Head of caudate nucleus (tissue), 42 donors: ENCODE measurements at places on chromosomes 3 and 15.

GRCh38 chr3:161266731-161267150, 45.6 kb downstream of the NMD3 start:
- DNase-seq, result no peak

DNA sequence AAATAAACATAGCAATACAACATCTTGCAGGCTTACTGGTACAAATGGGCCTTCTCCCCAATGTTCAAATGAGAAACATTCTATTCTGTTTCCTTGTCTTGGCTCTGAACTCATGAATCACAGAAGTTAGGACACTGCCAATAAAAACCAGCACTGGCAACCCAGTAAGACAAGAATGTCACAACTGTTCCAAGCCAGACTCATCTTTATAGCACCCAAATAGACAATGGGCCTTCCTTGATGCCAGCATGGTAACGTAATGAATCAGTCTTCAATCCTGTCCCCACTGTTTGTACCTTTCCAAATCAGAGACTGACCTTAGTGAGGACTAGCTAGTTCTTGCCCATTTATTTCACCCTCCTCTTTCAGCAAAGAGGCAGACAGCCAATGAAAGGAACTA, 14.1 kb upstream of the RPS17 start:
- no peak for DNase-seq

DNA sequence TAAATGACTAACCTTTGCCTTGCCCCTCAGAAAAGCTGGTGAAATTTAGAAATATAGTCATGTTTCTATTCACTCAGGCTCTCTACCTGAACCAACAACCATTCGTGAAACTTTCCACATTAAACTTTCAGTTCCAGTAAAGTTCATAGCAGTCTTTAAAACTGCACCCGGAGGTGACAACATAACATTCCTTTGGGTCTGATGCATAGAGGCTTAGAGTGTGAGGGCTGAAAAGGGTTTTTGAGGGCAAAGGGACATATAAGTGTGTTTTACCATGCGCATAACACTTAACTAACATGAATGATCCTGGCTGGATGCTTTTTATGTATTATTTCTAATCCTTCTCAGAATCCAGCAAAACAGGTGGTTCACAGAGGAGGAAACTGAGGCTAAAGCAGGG, 471.7 kb upstream of the MCTP2 start:
- DNase-seq, result no peak

GRCh38 chr3:154954757-154955156, 125.4 kb upstream of the MME start:
- DNase-seq, result no peak

- DNase-seq, result no peak
Observed at GRCh38 chr3:106371221-106371970, 502.6 kb upstream of the CBLB start.

GRCh38 chr3:100160521-100160920, 46.2 kb upstream of the FILIP1L start:
- no peak for DNase-seq

GRCh38 chr15:88716543-88717381, 77.9 kb downstream of the ISG20 start:
- no peak for DNase-seq

DNA sequence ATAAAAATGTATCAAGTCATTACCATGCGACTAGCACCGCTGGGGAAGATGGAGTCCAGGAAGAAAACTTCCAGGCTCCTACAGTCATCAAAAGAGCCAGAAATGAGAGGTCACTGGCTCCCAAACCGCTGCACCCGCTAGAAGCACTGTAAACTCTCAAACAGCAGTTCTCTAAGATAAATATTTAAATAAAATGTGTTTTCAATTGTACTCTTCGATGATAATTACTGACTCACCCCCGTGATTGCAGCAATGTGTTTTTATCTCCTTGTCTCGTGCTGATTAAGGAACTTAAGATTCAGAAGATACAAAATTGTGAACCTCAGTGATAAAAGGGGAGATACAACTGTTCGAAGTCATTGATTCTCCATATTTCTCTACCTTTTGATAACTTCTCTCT, 45.8 kb upstream of the FOXP1 start:
- no peak for DNase-seq

GRCh38 chr3:14872706-14873105, 53.9 kb downstream of the FGD5 start:
- DNase-seq, result no peak

DNA sequence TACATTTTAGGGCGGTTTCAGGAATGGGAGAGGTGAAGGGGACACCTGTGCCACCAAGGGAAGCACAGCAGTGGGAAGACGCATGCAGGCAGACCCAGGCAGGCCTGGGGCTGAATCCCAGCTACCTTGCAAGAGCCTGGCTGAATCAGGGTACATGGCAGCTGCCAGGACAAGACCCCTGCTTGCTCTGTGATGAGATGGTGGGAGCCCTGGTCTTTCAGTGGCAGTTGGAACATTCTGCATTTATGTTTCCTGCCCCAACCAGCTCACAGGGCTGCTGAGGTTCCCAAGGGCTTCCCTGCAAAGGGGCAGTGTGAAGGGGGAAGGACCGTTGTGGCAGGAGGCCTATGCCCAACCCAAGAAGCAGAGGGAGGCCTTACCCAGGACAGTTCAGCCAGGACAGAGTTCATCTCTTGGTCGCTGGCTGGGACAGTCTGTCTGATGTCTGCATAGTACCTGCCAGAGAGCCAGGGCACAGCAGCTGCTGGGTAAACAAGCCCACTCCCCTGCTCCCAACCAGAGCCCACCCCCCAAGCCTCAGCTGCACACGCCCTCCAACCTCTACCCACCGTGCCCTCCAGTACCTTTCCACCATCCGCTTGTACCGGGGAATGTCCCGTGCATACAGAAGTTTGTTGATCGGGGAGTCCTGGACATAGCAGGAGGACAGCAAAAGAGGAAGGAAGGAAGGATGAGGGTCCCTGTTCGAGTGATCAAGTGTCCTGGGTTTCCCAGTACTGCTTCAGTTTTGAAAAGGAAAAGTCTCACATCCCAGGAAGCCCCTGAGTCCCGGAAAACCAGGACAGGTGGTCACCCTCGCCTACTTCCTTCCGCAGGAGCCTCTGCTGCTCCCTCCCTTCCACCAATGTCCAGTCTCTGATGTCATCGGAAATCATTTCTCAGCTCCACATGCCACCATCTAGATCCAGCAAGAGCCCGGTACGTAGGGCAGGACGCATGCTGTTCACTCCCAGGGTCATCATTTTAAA, 23.1 kb downstream of the PLXNB1 start:
- DNase-seq, result peak; percentile 32

GRCh38 chr3:21446027-21446426, 305.0 kb downstream of the ZNF385D start:
- DNase-seq, result no peak
